Neural progenitor cell (in vitro differentiated cells): ENCODE measurements at places on chromosomes 2 and 18. TPM values are rescaled to one million over a fixed set of nuclear protein-coding genes. Genes with fewer than 3 reads are reported as not detected.
A peak's percentile ranks its signal among the peaks of the same experiment; 100 is the strongest.

Gene CCL20
- total RNA-seq, result not detected in 2 replicates

- DNase-seq, result no peak
These were observed 257.2 kb upstream of the SYT4 start for GRCh38 chr18:43534511-43534910.

Gene GRP
- 2.1 TPM in 1 of 2 replicates, not detected in the other for total RNA-seq

DNA sequence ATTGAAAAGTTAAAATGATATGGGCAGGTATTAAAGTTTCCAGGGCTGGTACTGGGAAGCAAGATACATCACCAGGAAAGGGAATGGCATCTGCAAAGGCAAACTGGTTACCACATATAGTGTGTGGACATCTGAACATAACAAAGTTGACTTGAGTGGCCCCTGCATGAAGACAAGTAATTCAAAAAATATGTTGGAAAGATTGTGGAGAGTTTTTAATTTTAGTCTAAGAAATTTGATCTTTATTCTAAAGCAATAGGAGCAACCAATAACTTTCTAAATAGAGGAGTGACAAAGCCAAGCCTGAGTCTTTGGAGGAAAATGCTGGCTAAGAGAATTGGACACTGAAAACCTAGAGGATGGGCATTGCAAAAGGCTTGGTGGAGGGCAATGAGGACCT, 278.2 kb downstream of the ALK start:
- no peak for DNase-seq

Gene FBXO11
- 49.5 and 71.3 TPM in 2 replicates for total RNA-seq

- peak; percentile 33 for DNase-seq
These were observed 18.3 kb downstream of the ERBB4 start for GRCh38 chr2:212520340-212520739.

DNA sequence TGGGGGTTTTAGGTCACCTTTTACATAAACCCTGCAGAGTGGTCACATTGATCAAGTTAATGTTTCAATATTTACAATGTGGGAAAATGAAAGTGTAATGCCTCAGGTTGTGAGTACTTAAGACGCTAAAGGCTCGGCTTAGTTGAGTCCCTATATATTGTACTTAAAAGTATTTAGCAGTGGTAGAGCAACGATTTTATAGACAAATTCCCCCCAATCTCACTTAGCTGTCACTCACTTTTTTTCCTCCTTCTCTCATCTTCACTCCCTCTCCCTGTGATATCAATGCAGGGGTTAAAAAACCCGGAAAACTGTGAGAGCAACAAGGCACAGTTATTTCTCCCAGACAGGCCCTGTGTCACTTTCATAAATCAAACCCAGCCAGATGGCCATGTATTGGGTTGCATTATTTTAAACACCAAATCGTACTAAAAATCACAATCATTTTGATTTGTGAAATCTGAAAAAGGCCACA, 5.4 kb downstream of the POU3F3 start:
- peak; percentile 41 for DNase-seq

- DNase-seq, result no peak
These were observed 94.0 kb upstream of the ITGA4 start for GRCh38 chr2:181363164-181363563.

Gene MC4R
- 0.15 and 0.19 TPM in 2 replicates for total RNA-seq

Gene CCBE1
- 2.9 and 6.4 TPM in 2 replicates for total RNA-seq

- no peak for DNase-seq
These were observed 4.5 kb downstream of the HOXD8 start for GRCh38 chr2:176134035-176134434.

Gene MDH1B
- total RNA-seq, result 3.7 and 3.9 TPM in 2 replicates

DNA sequence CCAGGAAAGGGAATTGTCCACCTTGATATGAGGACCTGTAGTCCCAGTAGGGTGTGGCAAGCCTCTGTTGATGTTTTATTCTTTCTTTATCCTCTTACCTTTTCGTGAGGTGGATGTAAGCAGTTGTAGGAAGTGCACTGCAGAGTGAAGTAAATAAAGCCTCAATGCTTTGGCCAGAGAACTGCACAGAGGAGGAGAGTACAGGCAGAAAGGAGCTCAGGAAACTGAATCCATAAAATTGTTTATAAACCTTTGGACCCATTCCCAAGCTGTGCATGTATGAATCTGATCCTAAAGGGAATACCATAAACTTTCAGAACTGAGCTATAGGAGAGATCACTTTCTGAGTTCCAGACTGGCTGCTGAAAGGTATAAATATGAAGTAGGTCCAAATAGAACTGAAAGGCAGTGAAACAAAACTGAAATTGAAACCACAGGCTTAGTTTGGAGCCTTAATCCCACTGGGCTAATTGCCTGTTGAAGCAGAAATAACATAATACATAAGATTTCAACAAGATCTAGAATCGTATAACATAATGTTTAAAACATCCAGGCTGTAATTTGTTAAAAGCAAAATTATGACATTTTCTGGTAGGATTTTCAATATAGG, 17.9 kb upstream of the SLC9A4 start:
- DNase-seq, result no peak

- DNase-seq, result no peak
These were observed 3.4 kb downstream of the C2orf80 start for GRCh38 chr2:208186465-208186864.
